AG09319 (cell line): ENCODE measurements at places on chromosomes 11 and 22.

- no peak for DNase-seq
These were observed 520.4 kb downstream of the SOX6 start for GRCh38 chr11:15835788-15836411.

DNA sequence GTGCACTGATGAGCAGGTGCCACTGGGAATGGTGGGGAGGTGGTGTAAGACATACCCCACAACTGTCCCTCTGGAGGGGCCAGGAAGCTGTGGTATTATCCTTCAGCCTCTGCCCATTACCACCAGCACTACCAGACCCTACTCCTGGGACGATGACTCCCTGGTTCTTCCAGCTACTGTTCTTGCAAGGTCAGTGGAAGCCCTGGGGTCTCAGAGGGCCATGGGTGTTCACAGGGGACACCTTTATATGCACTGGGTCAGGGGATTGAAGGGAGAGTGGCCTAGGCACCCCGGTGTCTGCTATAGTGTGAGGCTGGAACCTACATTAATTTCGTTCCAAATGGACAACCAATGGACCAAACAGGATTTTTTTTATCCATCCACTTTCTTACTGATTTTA is 102.1 kb downstream of the RPS6KA4 start:
- DNase-seq: no peak

GRCh38 chr11:10004526-10005113 is 289.4 kb downstream of the SBF2 start:
- no peak for DNase-seq

- DNase-seq: no peak
These were observed 30.8 kb downstream of the RSPH14 start for GRCh38 chr22:23110922-23111527.
